ENCODE measurements at places on chromosomes 13 and 19. TPM values are rescaled to one million over a fixed set of nuclear protein-coding genes. Genes with fewer than 3 reads are reported as not detected.

CA11 gene
- 10.5 TPM for total RNA-seq

- no peak for DNase-seq
Observed at GRCh38 chr13:78593652-78594455, 9.5 kb downstream of the POU4F1 start.

DNA sequence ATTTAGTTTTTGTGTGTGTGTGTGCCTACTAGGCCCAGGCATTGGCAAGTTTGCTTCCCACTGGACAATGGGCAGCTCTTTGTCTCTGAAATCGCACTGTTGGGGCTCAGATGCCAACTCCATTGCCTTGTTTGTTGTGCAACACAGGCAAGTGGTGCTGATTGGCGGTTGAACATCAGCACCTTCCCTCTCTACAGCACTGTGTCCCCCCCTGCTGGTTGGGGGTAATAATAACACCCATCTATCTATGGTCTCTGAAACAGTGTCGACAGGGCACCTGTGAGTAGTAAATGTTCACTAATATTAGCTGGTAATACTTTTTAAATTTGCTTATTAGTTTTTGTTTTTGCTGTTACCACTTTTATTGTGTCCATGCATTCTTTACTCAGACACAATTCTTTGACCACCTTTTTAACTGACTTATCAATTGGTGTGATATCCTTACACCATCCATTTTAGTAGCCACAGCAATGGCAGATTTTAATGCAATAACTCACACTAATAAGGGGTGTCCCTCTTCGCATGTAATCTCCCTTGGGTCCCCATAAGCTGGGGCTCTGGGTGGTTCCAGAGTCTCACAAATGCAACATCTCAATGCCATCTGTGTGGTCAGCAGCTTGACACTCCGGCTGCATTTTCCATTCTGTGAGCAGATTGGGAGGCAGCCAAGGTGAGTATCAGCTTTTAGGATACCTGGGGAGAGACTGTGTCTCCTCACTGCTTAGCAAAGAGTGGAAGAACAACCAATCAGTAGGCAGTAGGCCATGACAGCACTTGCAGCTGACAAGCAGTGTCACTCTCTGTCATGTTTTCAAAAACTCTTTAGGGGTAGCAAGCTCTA is 47.7 kb upstream of the UQCRFS1 start:
- DNase-seq, result peak; percentile 47

- no peak for DNase-seq
Observed at GRCh38 chr13:66864627-66865026, 365.5 kb downstream of the PCDH9 start.

FBL gene
- 482 TPM for total RNA-seq

FFAR2 gene
- not detected for total RNA-seq

KIR2DL4 gene
- total RNA-seq, result 0.63 TPM

GRCh38 chr13:99821741-99822140 is 149.8 kb downstream of the ZIC5 start:
- no peak for DNase-seq

DNA sequence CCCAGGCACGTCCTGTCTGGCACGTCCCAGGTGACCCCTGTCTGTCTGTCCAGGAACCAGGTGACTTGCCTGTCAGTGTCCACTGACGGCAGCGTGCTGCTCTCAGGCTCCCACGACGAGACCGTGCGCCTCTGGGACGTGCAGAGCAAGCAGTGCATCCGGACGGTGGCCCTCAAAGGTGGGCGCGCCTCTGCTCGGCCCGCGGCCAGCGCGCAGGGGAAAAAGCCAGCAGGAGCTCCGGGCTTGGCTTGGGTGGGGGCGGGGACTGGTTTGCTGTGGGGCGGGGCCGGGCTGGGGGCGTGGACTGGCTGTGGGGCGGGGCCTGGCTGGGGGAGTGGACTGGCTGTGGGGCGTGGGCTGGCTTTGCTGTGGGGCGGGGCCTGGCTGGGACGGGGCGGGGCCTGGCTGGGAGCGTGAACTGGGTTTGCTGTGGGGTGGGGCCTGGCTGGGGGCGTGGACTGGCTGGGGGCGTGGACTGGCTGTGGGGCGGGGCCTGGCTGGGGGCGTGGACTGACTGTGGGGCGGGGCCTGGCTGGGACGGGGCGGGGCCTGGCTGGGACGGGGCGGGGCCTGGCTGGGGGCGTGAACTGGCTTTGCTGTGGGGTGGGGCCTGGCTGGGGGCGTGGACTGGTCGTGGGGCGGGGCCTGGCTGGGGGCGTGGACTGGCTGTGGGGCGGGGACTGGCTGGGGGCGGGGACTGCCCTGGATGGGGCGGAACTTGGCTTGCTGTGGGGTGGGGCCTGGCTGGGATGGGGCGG is 7.2 kb downstream of the WDR18 start:
- DNase-seq, result peak; percentile 73

Data from activated T-cell treated with anti-CD3 and anti-CD28 coated beads, Interleukin-2, amount 50 U/mL, for 72 hours (primary cell).